Stimulated activated CD8-positive, alpha-beta memory T cell treated with anti-CD3 and anti-CD28 coated beads, Interleukin-2, amount 100 ng/mL, for 1 hour (primary cell): ENCODE measurements at places on chromosomes 13 and 19.

DNA sequence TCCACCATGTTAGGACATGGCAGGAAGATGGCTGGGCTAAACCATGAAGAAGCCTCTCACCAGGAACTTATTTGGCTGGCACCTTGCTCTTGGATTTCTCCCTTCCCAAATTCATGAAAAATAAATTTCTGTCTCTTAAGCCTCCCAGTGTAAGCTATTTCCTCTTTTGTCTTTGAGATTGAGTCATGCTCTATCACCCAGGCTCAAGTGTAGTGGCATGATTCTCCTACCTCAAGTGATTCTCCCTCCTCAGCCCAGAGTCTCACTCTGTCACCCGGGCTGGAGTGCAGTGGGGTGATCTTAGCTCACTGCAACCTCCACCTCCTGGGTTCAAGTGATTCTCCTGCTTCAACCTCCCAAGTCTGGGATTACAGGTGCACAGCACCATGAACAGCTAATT is 12.6 kb downstream of the ZNF888 start:
- DNase-seq: no peak

GRCh38 chr19:49133621-49134454 is 14.5 kb downstream of the PPFIA3 start:
- DNase-seq: no peak

- no peak for DNase-seq
Measured at GRCh38 chr19:49524812-49525455, 2.9 kb upstream of the RCN3 start.

DNA sequence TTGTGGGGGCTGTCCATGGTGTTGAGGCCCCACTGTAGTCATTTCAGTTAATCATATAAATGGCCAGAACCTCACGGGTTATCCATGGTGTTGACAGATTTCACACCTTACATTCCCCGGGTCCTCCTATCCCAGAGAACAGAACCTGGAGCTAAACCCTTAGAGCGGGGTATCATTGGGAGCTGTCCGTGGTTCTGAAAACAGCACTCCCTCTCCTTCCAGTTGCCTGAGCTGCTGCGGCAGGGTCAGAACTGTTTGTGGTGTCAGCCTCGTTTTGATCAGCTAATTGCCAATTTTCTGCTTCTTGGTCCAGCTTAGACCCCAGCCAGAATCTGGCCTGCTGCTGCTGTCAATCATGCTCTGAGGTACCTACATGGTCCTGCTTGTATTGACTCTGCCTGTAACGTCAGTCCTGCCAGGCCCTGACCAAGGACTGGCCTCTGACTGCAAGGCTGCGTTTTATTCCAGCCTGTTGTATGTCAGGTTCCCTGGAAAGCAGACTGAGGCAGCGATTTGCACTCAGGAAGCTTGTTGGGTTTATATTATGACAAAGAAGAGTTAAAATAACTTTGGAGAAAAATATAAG is 55.8 kb upstream of the KCTD15 start:
- no peak for DNase-seq

- DNase-seq: no peak
Measured at GRCh38 chr13:39656325-39656677, 839 bp downstream of the COG6 start.

- DNase-seq: no peak
Measured at GRCh38 chr19:43499042-43499441, 5.5 kb downstream of the PHLDB3 start.

GRCh38 chr13:43022934-43023288 is 475 bp upstream of the DNAJC15 start:
- DNase-seq: no peak

- DNase-seq: no peak
Measured at GRCh38 chr19:43780706-43781525, at the start of gene KCNN4. Gene KCNN4, minus strand, starts transcription at chr19:43780973. Its CDS starts 112 bp downstream, at chr19:43780861.

DNA sequence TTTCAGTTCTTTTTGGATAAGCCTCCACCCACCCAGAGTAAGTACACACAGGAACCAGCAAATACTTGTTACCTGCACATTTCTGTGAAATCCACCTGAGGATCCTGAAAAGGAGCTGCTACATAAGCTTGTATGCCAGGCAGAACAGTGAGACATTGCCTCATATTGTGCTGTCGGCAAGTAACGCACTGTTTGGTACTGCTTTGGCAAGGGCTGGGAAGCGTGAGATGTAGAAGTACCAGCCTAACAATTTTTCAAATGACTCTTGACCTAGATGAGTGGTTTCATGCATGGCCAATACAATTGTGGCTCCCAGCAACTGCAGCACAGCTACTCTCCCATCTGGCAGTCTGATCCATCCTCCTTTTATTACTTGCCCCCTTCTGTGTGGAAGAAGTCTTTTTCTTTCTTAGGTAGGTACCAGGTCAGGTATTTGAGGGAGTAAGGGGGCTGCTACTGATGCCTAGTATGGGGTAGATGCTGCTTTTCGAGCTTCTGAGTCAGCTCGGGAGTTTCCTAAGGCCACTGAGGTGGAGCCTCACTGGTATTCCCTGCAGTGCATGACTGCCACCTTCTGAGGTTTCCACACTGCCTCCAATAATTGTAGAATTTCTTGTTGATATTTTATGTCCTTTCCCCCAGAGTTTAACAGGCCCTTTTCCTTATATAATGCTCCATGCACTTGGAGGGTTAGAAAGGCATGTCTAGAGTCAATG is 52.2 kb downstream of the ZNF737 start:
- no peak for DNase-seq

- DNase-seq: no peak
Measured at GRCh38 chr13:113875429-113875815, 11.5 kb upstream of the GAS6 start.

DNA sequence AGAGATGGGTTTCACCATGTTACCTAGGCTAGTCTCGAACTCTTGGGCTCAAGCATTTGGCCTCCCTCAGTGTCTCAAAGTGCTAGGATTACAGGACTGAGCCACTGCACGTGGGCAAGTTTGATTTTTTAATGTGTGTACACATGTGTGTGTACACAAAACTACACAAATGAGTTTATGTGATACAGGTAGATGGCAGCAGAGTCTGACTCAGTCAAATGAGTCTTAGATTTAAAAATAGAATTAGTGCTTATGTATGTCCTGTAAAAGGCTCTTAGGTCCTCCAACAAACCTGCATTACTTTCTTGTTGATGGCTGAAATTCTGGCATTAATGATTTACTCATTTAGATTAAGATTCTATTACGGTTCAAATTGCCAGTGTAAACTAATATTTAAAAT is 293.7 kb downstream of the PCDH17 start:
- no peak for DNase-seq
